ENCODE measurements at places on chromosomes 11 and 22.
A peak's percentile ranks its signal among the peaks of the same experiment; 100 is the strongest.

DNA sequence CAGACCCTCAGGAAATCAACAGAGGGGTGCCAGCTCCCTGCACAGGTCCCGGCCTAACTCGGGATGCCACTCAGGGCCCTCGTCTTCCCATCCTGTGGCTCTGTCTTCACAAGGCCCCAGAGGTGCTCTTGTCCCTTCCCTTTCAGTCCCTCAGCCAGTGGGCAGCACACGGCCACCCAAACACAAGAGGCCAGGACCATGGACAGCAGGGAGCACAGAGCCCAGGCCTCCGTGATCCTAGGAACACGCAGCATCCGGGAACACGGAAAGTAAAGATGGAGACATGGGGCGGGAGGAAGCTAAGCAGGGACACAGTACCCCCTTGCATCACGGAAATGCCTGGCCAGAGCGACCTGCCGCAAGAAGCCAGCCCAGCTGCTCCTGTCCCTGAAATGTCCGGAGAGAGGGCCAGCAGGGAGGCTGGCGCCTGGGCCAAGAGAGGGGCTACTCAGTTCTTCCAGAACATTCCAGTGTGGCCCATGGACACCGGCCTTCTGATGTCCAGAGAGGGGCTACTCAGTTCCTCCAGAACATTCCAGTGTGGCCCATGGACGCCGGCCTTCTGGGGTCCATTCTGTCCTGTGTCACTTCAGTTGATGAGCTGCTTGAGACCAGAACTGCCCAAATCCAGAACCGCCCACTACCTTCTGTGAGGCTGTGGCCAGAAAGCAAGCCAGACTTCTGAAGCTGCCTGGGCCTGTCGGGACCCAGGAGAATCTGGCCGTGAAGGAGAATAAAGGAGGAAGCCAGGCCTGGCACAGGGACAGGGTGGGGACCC is 274.0 kb downstream of the BRD1 start:
- no peak for DNase-seq

GRCh38 chr11:15607361-15608036 is 492.8 kb downstream of the INSC start:
- no peak for DNase-seq

- DNase-seq: no peak
Measured at GRCh38 chr11:69915151-69915500, 95.9 kb upstream of the FGF3 start.

DNA sequence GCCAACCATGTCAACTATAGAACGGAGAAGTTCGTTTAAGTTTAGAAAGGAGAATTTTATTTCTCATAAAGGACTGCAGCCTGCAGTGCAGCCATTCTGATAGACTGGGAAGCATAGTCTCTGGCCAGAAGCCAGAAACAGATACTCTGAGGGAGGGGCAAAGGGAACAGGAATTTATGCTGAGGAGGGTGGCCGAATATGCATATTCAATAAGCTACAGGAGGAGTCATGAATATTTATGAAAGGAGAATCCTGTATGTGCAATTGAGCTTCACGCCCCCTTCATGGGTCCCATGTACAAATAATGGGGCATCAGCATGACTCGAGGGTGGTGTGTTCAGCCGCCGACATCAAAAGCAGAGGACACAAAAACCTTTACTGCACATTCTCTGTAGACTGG is 199.9 kb downstream of the CWF19L2 start:
- no peak for DNase-seq

DNA sequence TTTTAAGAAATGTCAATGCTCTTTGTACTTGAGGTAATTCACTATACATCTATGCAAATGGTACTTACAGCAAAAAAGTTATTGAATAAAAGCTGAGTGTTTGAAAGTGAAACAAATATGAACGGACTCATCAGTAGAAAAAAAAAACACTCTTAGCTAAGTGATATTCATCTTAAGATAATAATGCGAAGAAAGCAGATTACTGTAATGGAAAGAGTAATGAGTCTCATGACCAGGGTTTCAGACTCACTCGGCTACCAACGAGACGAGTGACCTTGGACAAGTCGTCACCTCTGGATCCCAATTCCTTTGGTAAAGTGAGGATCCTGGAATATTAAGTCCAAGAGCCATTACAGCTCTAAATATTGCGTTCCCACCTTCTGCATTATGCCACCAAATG is 57.0 kb downstream of the PACSIN2 start:
- DNase-seq: no peak

DNA sequence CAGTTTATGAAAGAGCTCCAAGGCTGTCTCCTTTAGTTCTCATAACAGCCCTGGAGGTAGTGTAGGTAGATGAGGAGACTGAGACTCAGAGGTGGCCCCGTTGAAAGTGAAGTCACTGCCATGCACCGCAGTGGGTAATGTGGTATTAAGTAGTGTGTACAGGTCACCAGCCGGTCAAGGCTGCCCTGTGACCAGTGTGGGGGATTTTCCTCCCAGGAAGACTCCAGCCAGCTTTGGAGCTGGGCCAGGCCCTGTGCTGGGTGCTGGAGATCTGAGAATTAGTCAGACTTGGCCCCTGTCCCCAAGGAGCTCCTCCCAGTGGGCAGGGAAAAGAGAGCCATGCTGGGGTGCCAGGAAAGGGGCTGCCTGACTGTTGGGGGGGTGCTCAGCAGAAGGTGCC is 5.3 kb downstream of the OMP start:
- DNase-seq: no peak

DNA sequence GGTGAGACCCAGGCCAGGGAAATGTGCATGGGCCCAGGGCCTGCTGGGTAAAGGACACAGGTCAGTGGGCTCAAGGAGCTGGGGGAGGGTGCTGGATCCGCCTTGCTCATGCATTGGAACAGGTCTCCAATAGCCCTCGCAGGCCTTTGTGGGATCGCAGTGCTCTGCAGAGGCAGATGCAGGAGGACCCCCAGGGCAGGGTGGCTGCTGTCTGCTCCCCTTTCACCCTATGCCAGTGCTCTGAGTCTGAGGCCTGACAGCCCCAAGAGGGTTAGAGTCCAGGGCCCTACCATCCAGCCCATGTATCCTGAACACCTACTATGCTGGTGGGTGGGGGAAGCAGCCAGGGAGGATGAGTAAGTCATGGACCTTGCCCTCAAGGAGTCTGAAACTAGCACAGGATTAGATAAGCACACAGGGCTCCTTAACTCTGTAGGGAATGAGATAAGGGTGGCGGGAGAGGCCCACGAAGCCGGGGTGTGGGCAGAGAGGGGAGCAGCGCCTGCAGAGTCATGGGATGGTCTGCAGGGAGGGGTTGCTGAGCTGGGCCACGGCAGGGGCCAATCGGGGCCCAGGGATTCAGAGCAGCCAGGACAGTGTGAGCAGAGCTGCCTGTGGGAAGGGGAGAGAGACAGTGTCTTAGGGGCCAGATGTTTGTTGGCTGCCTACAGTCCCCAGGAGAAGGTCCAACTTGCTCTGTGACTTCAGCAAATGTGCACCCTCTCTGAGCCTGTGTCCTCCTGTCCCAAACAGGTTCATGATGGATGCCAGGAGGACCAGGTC is 10.5 kb upstream of the EHD1 start:
- DNase-seq: no peak

- DNase-seq: no peak
Measured at GRCh38 chr11:117382746-117383145, 55.1 kb downstream of the CEP164 start.

DNA sequence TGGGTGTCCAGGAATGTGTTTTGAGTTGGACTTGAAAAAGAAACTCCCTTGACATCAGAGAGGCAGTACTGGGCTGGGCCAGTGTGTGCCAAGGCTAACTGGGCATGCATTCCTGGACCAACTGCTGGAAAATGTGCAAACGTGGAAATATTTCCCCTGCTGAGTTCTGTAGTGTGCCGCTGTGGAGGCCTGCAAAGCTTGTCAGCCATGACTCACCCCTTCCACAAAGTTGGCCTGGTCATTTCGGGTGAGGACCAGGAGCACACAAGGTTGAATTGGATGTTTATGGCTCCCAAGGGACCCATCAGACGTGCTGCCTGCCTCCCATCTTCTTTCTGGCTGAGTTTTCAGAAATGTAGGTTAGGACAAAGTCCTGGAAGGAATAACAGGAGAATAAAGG is 513.1 kb downstream of the MIAT start:
- DNase-seq: peak; percentile 58

- no peak for DNase-seq
Measured at GRCh38 chr11:58494101-58494500, 13.8 kb downstream of the OR5B21 start.

DNA sequence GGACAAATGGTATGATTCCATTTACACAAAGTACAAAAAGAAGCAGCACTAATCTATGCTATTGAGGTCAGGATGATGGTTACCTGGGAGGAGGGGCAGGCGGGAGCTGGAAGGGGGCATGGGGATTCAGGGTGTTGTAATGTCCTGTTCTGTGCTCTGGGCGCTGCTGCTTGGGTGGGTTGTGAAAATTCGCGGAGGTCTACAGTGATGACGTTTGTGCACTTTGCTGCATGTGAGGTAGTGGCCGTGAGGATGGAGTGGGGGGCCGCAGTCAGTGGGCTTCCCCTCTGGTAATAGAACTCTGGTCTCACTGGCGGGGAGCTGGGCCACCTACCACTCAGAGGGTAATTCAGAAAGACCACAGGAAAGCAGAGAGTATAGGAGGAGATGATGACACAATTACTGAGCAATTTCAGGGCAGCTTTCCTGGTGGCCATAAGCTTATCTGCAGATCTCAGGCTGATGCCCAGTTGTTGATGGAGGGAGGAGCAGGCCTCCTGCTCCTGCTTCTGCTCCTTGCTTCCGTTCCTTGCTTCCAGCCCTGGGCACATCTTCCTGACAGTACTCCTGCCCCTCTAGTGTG is 121.5 kb downstream of the CEP164 start:
- no peak for DNase-seq

- no peak for DNase-seq
Measured at GRCh38 chr11:128116885-128117284, 470.5 kb downstream of the ETS1 start.

GRCh38 chr11:35814081-35814695 is 129.7 kb upstream of the LDLRAD3 start:
- DNase-seq: no peak

GRCh38 chr22:48251629-48252028 is 1489.2 kb downstream of the TBC1D22A start:
- no peak for DNase-seq

- DNase-seq: no peak
Measured at GRCh38 chr11:113647108-113647507, 59.0 kb downstream of the TMPRSS5 start.

DNA sequence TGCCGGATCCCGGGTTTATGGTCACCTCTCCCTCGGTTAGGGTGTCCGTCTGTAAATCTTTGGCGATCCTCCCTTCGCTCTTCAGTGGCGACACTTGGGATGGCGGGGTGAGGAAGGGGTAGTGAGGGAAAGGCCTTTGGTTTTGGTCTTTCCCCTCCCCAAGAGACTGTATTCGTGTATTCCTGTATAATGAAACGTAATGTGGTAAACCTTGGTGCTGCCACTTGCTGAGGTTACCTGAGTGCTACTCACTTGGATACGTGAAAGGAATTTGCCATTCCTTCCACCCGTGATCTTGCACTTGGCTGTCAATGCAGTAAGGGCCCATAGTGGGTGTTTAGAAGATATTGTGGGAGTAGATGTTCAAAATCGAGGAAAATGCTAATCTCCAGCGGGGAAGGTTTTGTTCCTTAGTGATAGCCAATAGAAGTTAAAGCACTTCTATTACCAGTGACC is 578 bp upstream of the NUP160 start:
- no peak for DNase-seq

GRCh38 chr22:18075720-18076497 is 1.9 kb upstream of the PEX26 start:
- DNase-seq: peak; percentile 32

- DNase-seq: no peak
Measured at GRCh38 chr22:40680819-40681183, 1.5 kb downstream of the MCHR1 start.

DNA sequence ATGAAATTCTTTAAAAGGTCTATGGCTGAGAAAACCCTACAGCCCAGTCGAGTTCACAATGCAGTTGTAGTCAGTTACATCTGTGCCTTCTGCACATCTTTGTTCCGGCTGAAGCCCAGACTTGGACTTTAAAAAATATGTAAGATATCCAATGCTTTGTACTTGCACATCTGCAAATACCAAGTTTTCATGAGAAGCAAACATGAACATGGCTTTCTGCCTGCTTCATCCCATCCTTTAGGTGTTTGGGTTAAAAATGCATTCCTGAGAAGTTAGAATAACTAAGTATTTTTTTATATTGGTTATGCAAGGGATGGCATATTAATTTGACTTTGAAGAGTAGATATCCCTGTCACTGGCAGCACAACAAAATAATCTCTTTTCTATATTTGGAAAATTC is 528.4 kb downstream of the METTL15 start:
- DNase-seq: no peak

- DNase-seq: no peak
Measured at GRCh38 chr11:64764040-64764611, 4.4 kb upstream of the PYGM start.

- DNase-seq: no peak
Measured at GRCh38 chr11:69153661-69154060, 2.1 kb upstream of the SMIM38 start.

- no peak for DNase-seq
Measured at GRCh38 chr11:83523676-83524075, 237.5 kb upstream of the CCDC90B start.

DNA sequence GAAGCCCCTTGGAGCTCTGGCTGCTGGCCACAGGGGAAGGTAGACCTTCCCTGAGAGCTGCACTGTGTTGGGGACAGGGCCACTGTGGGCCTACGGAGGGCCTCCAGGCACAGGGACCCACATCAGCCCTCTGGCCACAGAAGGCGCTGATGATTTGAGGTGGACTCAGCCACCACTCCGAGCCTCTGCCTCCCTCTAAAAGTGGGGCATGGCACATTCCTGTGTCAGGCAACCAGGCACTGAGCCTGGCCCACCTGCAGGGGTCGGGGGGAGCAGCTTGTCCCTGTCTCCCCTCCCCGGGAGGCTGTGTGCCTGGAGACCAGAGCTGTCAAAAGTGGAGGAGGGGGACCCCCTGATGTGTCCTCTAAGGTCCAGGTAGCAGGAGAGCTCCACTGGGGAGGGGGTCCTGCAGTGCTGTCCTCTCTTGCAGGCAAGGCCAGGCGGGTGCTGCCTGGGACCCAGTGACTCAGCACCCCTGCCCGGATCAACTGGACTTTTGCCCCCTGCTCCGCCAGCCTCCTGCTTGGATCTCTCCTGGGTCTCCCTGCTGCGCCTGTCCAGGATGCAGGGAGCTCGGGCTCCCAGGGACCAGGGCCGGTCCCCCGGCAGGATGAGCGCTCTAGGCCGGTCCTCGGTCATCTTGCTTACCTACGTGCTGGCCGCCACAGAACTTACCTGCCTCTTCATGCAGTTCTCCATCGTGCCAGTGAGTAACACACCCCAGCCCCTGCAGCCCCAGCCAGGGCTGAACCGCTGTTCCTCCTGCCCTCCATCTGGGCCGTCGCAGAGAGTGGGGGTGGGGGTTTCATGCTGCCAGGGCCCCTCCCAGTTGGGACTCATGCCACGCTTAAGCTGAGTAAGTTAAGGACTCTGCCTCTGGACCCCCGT is 17.5 kb upstream of the CDKN1C start:
- no peak for DNase-seq

- no peak for DNase-seq
Measured at GRCh38 chr22:30459181-30460052, 12.4 kb downstream of the SEC14L3 start.

Measured in GOT3 (cell line).